AG10803 (cell line): ENCODE measurements at places on chromosomes 4 and X.

- no peak for DNase-seq
Measured at GRCh38 chr4:6461301-6462165, 10.9 kb downstream of the PPP2R2C start.

- no peak for DNase-seq
Measured at GRCh38 chr4:6467600-6467999, 4.8 kb downstream of the PPP2R2C start.

DNA sequence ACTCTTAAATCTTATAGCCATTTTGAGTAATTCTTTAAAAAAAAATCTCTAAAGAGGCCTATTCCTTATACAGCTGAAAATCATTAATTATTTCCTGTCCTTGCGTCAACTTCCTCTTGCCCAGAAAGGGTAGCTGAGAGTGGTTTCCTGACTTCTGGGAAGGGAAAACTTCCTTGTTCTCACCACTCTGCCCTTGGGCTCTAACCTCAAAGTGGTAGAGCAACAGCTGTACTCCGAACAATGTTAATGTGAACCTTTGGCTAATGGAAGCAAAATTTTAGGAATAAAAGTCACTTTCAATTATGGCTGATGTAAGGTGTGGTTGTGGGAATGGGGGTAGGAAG, 15.3 kb downstream of the KLHL2 start:
- peak; percentile 59 for DNase-seq

GRCh38 chrX:54325077-54325476, 32.8 kb downstream of the WNK3 start:
- DNase-seq = no peak

DNA sequence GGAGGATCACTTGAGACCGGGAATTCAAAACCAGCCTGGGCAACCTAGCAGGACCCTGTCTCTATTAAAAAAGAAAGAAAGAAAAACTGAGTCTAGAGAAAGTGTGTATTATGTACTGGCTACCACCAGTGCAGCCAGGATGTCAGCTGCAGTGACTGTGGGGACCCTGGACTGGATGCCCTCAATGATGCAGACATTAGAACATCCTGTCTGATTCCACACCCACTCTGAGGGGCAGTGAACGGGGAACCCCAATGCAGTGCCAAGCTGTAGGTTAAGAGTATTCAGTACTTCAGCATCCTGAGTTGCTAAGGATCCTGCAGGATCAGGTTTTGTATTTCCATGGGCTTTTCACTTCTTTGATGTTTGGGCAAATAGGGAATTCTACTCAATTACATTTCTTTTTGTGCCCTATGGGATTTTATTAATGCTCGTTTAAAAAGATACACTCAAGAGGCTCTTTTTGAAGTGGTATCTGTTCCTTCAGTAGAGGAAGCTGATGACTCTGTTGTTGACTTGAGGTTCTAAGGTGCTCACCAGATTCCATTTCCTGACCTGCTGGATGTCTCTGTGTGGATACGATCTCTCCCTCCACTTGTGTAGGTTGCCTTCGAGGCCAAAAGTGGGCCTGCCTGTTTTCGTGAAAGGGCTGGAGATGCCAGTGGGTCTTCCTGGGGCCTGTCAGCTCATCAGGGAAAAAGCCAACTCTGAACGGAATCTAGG, 85.9 kb upstream of the CLCN4 start:
- no peak for DNase-seq

GRCh38 chr4:17526695-17527477, 11.9 kb downstream of the CLRN2 start:
- no peak for DNase-seq

- DNase-seq = no peak
Measured at GRCh38 chr4:162456106-162456505, 292.3 kb upstream of the FSTL5 start.

DNA sequence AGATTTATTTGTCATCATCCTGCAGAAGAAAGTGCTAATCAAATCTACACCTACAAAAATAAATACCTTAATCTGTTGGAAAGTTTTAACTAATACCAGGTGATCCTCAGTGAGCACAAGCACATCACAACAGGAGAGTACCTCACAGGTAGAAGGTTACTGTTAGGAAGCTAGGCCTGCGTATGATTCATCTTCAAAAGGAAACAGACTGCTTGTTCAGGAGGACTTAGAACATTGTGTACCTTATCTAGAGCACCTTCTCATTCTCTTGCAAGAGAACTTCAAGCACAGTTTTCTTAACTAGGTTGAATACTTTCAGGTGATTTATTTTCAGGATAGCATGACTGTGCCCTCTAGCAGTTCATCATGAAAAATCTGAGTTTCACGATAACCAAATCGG, 54.2 kb downstream of the MND1 start:
- no peak for DNase-seq

GRCh38 chr4:122588453-122589238, 32.2 kb downstream of the IL21 start:
- DNase-seq = peak; percentile 77

- peak; percentile 55 for DNase-seq
Measured at GRCh38 chrX:19566359-19567222, 51.3 kb upstream of the MAP3K15 start.

DNA sequence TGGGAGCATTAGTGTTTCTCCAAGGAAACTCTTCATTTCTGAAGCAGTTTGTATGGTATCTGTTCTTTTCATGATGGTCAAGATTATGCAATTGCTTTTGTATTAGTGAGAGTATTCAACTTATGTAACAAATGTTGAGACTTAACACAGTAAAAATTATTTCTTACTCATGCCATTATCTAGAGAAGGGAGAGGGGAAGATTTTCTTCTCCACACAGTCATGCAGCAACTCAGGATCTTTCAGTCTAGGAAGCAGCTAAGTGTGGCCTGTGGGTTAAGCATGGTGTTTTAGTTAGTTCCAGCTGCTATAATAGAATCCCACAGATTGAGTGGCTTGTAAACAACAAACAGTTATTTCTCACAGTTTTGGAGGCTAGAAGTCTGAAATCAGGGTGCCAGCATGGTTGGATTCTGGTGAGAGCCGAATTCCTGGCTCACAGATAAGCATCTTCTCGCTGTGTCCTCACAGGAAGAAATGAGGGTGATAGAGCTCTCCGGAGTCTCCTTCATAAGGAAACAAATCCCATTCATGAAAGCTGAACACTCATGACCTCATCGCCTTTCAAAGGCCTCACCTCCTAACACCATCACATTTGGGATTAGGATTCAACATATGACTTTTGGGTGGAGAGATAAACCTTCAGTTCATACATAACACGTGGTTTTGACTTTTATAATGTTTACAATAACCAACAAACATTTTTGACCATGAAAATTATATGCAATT, 101.2 kb downstream of the FRMPD4 start:
- peak; percentile 66 for DNase-seq

DNA sequence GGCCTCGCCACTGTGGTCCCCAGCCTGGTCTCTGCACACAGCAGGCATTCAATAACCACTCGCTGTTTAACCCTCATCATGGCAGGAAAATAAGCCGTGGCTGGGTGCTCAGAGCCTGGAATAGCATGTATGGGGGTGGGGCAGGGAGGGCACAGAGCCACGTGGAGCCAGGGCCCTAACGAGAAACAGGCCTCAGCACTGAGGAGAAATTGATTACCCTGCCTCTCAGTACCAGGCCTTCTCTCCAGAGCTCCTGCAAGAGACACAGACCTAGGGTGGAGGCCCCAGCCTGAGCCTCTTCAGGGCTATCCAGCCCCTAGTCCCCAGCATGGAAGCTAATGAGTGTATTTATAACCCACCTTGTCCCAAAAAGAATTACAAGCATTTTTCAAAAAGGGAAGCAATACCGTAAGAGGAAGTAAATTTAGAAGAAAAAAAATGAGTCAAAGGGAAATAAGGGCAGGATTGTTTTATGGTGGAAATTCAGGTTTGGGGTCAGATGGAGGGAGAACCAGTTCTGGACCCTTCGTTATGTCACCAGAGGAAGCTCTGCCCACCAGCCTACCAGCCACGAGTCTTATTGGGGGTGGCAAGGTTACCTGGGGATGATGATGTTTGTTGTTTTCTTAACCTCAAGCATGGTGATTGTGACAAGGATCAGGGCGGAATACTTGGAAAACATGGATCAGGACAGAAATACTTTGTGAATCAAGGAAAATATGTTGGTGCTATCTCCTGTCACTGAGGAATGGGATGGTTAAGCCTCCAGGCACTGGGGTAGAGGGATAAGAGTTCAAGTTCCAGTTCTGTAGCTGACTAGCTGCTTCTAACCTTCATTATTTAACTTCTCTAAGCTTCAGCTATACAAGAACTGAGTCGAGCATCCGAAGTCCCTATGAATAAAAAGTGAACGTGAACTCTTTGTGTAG, 101.9 kb upstream of the RBPJ start:
- peak; percentile 35 for DNase-seq

- no peak for DNase-seq
Measured at GRCh38 chr4:165504184-165504583, 125.4 kb downstream of the CPE start.

- no peak for DNase-seq
Measured at GRCh38 chr4:81399306-81400086, 72.2 kb downstream of the RASGEF1B start.

DNA sequence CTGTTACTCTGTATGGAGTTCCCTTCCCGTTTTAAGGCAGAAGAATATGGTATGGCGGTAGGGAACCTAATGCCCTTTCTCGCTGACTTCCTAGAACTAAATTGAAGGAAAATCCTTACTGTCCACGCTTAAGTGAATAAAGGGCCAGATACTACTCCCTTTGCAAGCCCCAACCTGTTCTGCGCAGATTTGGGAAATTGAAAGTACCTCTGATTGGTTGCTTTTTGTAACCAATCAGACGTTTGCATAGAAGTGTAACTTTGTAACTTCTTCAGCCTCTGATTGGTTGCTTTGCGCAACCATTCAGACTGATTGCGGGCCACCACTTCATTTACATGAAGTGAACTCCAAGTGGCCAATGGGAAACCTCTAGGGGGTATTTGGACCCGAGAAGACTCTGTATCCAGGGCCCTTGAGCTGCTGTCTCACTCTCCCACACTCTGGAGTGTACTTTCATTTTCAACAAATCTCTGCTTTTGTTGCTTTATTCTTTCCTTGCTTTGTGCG, 1.2 kb upstream of the TMEM33 start:
- no peak for DNase-seq

- no peak for DNase-seq
Measured at GRCh38 chr4:168124008-168124641, 31.8 kb downstream of the ANXA10 start.

DNA sequence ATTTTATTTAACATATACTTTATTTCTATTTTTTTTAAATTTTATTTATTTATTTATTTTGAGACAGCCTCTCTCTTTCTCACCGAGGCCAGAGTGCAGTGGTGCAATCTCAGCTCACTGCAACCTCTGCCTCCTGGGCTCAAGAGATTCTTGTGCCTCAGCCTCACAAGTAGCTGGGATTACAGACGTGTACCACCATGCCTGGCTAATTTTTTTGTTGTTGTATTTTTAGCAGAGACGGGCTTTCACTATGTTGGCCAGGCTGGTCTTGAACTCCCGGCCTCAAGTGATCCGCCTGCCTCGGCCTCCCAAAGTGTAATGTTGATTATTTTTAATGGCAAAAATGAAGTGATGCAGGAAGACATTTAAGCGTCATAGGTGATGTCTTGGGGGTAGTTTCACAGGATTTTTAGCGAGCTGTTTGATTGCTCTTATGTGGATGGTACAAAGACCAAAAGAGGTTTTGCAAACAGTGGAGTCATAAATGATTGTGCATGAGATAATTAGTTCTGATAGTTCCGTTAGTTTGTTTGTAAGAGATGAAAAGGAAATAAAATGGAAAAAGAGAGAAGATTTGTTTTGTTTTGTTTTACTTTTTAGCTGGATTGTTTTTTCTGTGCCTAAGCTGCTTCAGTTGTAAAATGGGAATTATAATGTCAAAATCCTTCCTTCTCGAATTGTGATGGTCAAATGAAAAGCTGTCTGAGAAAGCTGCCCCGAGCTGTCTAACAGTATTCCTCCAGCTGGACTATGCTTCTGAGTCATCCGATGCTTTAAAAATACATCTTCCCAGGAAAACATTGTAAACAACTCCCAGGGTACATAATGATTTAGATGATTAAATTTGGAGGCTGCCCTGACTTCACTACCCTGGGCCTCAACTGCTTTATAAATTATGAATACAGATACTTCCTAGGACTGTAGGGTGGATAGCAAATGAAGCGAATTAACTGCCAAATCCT, 14.7 kb downstream of the RHOH start:
- DNase-seq = no peak

GRCh38 chrX:39967348-39967747, 130.4 kb downstream of the BCOR start:
- no peak for DNase-seq

DNA sequence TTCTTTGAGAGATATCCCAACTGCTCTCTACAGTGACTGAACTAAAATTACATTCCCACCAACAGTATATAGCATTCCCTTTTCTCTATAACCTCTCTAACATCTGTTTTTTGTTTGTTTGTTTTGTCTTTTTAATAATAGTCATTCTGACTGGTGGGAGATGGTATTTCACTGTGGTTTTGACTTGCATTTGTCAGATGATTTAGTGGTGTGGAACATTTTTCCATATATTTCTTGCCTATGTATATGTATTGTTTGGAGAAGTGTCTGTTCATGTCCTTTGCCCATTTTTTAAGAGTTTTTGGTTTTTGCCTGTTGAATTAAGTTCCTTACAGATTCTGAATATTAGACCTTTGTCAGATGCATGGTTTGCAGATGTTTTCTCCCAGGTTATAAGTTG, 9.0 kb downstream of the USO1 start:
- peak; percentile 20 for DNase-seq

GRCh38 chr4:105930698-105931097, 35.4 kb downstream of the NPNT start:
- DNase-seq = no peak

GRCh38 chr4:56426273-56426672, 9.1 kb downstream of the PPAT start:
- DNase-seq = no peak

- DNase-seq = peak; percentile 27
Measured at GRCh38 chr4:120865985-120866384, 56.5 kb downstream of the PRDM5 start.

DNA sequence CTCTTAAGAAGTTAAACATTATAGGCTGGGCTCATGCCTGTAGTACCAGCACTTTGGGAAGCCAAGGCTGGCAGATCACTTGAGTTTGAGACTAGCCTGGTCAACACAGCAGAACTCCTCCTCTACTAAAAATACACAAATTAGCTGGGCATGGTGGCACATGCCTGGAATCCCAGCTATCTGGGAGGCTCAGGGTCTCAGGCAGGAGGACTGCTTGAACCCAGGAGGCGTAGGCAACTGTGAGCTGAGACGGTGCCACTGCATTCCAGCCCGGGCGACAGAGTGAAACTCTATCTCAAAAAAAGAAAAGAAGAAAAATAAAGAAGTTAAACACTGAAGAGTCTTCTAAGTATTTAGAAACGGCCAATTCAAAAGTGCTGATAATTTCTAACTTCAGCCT, 164.3 kb upstream of the GALNTL6 start:
- DNase-seq = no peak

- DNase-seq = no peak
Measured at GRCh38 chrX:44927398-44927797, 54.4 kb downstream of the KDM6A start.

DNA sequence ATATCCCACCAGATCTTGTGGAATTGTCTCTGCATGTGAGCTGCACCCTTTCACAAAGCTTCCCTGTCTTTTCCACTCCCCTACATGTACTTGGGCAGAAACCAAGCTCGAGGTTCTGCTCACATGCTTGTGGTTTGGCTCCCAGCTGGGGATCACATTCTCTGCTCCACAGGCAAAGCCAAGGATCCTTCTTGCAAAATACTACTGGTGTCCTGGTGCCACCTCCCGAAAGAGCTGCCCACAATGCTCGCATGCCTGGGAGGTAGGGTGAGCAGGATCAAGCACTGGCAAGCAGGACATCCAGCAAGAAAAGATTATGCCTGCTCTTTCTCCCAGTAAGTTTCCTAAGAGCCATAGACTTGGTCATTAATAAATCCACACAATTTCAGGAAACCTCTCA, 45.1 kb upstream of the PPARGC1A start:
- DNase-seq = peak; percentile 96

- DNase-seq = peak; percentile 17
Measured at GRCh38 chr4:174134361-174134760, 149.1 kb downstream of the FBXO8 start.
